Activated CD4-positive, alpha-beta T cell treated with anti-CD3 and anti-CD28 coated beads for 36 hours (primary cell): ENCODE measurements at places on chromosomes 11 and 22. TPM values are rescaled to one million over a fixed set of nuclear protein-coding genes. Genes with fewer than 3 reads are reported as not detected.
A peak's percentile ranks its signal among the peaks of the same experiment; 100 is the strongest.

DNA sequence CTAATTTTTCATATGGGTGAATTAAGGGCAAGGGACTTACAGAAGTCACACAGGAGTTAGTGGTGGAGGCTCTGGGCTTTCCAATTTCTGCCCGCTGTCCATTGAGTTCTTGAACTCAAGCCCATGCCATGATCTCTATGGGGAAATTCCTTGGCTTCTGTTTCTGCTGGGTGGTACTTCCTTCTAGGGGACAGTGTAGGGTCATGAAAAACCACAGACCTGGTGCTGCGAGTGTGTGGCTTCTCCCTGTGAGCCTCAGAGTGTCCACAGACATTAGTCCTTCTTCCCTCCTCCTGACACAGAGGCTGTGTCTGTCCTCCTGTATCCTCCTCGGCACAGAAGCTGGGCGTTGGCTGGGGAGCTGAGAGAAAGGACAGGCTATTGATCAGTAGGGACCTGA, 6.3 kb upstream of the SEZ6L start:
- no peaks in the 10 kb centered on the region for H3K36me3 ChIP-seq
- H3K4me3 ChIP-seq: no peak overlapping the region
- DNase-seq: no peak
- H3K27ac ChIP-seq: no peak overlapping the region

MUC5AC gene
- total RNA-seq: not detected

DNA sequence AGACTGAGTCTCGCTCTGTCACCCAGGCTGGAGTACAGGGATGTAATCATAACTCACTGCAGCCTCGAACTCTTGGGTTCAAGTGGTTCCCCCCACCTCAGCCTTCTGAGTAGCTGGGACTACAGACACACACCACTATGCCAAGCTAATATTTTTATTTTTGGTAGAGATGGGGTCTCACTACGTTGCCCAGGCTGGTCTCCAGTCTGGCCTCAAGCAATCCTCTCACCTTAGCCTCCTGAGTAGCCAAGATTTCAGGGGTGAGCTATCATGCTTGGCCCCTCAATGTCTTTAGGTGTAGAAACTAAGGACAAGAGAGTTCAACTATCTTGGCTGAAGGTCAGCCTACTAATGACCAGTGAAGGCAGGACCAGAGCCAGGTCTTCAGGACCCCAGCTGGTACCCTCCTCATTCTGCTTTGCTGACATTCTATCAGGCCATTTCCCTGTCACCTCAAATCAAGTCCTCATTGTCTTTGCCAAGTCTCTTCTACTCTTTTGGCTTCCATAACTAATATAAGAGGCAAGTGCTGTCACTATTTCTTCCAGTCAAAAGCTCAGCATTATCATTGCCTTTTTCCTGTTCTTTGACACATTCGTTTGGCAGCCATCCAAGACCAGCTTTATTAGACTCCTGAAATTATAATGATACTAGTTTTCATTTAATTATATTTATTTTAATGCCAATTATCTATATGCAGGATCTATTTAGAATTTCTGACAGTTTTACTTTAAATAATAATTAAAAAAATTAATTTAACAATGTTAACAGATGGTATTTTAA, 264.2 kb upstream of the PITPNB start:
- no peaks in the 10 kb centered on the region for H3K36me3 ChIP-seq
- no peak overlapping the region for H3K4me3 ChIP-seq
- no peak overlapping the region for H3K27ac ChIP-seq

DNA sequence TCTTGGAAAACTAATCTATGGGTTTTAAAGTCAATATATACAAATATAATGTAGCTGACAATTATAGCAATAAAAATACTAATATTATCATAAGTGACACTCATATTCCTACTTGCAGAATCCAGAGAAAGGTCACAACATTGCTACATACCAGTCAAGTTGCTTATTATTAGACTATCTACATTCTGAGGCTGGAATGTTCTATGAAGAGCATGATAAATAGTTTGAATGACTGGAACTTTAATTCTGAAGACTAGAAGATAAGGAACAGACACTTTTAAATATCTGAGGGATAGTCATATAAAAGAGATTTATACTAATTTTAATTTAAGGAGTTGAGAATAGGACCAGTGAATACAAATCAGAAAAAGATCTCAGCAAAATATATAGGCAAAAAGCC, 146.0 kb downstream of the GUCY1A2 start:
- H3K36me3 ChIP-seq: no peaks in the 10 kb centered on the region
- H3K4me3 ChIP-seq: no peak overlapping the region

DNA sequence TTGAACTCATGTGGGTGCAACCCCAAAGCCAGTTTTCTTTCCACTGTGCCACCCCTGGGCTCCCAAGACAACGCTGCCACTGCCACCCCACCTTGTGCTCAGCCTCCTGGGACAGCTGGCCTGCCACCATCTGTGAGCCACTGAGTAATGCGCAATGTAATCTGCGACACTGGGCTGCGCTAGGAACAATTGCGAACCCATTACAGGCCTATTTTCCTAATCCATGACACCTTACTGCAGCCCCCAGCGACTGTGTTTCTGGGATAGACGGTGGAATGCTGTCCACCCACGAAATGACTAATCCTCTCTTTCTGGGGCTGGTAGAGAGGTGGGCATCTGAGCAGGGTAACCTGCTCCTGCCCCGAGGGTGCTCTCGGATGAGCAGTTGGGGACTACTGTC, 22.2 kb downstream of the FLRT1 start:
- peaks cover 5% of the 10 kb centered on the region for H3K4me1 ChIP-seq
- peaks cover 13% of the 10 kb centered on the region for H3K27me3 ChIP-seq
- no peak overlapping the region for H3K27ac ChIP-seq
- H3K4me3 ChIP-seq: no peak overlapping the region
- DNase-seq: no peak

FGF19 gene
- not detected for total RNA-seq

- no peaks in the 10 kb centered on the region for H3K4me1 ChIP-seq
- no peak for DNase-seq
- H3K4me3 ChIP-seq: no peak overlapping the region
- H3K27ac ChIP-seq: no peak overlapping the region
- H3K36me3 ChIP-seq: no peaks in the 10 kb centered on the region
- peaks cover 8% of the 10 kb centered on the region for H3K27me3 ChIP-seq
Observed at GRCh38 chr11:96543177-96543576, 153.4 kb downstream of the JRKL start.

GRCh38 chr11:3627291-3627690, 14.5 kb downstream of the ART5 start:
- no peak overlapping the region for H3K27ac ChIP-seq
- H3K4me3 ChIP-seq: no peak overlapping the region
- H3K27me3 ChIP-seq: no peaks in the 10 kb centered on the region

- no peak for DNase-seq
- H3K4me1 ChIP-seq: peaks cover 14% of the 10 kb centered on the region
- H3K27me3 ChIP-seq: peaks cover 2% of the 10 kb centered on the region
- no peak overlapping the region for H3K27ac ChIP-seq
- no peaks in the 10 kb centered on the region for H3K36me3 ChIP-seq
Observed at GRCh38 chr22:30114361-30114760, 34.1 kb downstream of the HORMAD2 start.

SLC25A18 gene
- total RNA-seq: not detected

DNA sequence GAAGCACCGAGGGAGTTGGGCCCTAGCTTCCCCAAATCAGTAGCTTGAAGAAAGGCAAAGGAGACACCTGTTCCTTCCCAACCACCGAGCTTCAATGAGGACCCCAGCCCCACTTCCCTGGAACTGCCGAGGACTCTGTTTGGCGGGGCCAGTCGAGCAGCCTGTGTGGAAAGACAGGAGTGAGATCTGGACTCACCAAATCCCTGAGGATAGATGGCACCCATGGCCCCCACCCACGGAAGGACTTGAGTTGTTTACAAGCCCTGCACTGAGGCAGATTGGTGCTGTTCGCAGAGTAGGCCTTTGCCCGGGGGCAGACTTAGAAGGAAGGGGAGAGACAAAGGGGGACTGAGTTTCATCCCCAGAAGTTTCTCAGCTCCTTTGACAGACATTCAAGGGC, 64.6 kb downstream of the FEZ1 start:
- H3K27me3 ChIP-seq: peaks cover 11% of the 10 kb centered on the region
- H3K36me3 ChIP-seq: no peaks in the 10 kb centered on the region
- H3K4me1 ChIP-seq: no peaks in the 10 kb centered on the region
- no peak overlapping the region for H3K4me3 ChIP-seq
- H3K27ac ChIP-seq: no peak overlapping the region
- DNase-seq: no peak

- H3K4me3 ChIP-seq: no peak overlapping the region
- H3K36me3 ChIP-seq: peaks cover 21% of the 10 kb centered on the region
- no peak for DNase-seq
- H3K27me3 ChIP-seq: no peaks in the 10 kb centered on the region
Observed at GRCh38 chr22:40409613-40410113, 39.3 kb downstream of the SGSM3 start.

CEND1 gene
- 0.50 TPM for total RNA-seq

DNA sequence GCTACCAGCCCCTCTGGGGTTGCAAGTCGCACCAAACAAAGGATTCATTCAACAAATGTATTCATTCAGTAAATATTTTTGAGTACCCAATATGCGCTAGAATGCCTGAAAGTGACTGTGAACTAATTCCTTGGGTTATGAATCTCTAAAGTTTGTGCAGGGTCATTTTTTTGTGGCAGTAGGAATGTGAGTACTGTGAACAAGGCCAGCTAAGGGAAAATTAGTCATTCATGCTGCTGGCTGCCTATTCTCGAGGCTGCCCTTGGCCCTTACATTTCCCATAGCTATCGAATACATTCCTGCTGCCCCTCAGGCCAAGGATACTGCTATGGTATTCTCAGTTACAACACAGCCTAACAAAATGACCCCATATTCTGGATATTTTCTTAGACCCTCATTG, 141.6 kb downstream of the TRPC6 start:
- H3K4me3 ChIP-seq: no peak overlapping the region
- no peaks in the 10 kb centered on the region for H3K36me3 ChIP-seq
- DNase-seq: no peak

DNA sequence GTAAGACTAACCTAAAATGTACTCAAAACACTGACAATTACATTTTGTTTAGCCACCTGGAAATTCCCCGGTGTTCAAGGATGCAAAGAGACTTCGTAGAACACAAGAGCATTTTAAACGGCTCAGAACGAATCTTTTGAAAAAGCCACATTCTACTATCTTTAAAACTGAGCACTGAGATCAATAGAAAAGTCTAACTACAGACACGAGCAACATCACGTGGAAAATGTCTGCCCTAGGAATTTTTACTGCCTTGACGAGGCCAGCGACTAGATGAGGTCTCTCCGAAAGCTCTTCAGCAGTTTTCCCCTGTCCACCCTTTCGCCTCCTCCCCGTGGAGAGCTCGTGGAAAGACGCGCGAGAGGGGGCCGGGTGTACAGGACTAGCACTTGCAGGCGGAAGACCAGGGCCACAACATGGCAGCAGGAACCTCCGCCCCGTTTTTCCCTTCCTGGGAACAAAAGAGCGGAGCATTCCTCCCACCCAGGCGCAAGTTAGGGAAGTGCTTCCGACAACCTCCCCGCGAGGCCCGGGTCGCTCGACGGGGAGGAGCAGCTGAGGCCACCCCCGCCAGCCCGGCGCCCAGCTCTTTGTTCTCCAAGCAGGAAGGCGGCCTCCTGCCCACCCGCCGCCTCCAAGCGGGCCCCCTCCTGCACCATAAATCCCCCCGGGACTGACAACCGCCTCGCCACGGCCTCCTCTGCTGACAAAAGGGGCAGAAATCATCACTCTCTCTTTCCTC, 1.1 kb downstream of the EIF4G2 start:
- peaks cover 59% of the 10 kb centered on the region for H3K36me3 ChIP-seq
- H3K27me3 ChIP-seq: no peaks in the 10 kb centered on the region
- H3K4me3 ChIP-seq: peak overlapping the region; percentile 93
- peaks cover 50% of the 10 kb centered on the region for H3K4me1 ChIP-seq

DNA sequence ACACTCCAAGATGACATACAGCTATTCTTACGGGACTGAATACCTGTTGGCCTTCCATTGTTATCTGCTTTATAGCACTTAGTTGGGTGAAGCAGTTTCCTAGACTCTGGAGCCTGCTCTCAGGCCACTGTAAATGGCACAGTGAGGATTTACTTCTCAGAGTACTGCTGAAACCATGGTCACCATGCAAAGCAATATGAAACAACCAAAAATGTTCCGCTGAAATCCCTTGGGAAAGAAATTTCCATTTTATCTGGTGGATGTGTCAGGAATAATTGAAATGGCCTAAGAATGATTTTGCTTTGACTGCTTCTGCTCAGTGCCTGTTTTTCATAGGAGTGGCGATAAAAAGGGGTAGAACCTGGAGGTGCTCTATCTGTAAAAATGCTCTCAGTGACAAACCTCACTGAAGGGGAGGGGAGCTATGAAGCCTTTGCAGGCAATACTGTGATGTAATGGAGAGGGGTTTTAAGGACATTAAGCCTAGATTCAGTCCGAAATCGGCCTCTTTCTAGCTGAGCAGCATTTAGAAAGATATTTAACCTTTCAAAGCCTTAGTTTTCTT, 651.6 kb upstream of the ANO5 start:
- H3K27ac ChIP-seq: no peak overlapping the region
- H3K36me3 ChIP-seq: no peaks in the 10 kb centered on the region
- DNase-seq: no peak
- H3K27me3 ChIP-seq: no peaks in the 10 kb centered on the region

GRCh38 chr11:66124564-66124963, 54.5 kb downstream of the PACS1 start:
- H3K27me3 ChIP-seq: no peaks in the 10 kb centered on the region
- H3K4me3 ChIP-seq: no peak overlapping the region
- H3K27ac ChIP-seq: peak overlapping the region; percentile 83
- peaks cover 78% of the 10 kb centered on the region for H3K4me1 ChIP-seq

- no peaks in the 10 kb centered on the region for H3K4me1 ChIP-seq
- no peaks in the 10 kb centered on the region for H3K36me3 ChIP-seq
- H3K27me3 ChIP-seq: no peaks in the 10 kb centered on the region
- DNase-seq: no peak
Observed at GRCh38 chr11:117649296-117650055, 147.5 kb downstream of the DSCAML1 start.

GRCh38 chr11:8318536-8318935, 54.9 kb upstream of the LMO1 start:
- no peaks in the 10 kb centered on the region for H3K36me3 ChIP-seq
- no peaks in the 10 kb centered on the region for H3K4me1 ChIP-seq
- no peak overlapping the region for H3K4me3 ChIP-seq
- H3K27ac ChIP-seq: no peak overlapping the region

ABCG4 gene
- total RNA-seq: not detected

DNA sequence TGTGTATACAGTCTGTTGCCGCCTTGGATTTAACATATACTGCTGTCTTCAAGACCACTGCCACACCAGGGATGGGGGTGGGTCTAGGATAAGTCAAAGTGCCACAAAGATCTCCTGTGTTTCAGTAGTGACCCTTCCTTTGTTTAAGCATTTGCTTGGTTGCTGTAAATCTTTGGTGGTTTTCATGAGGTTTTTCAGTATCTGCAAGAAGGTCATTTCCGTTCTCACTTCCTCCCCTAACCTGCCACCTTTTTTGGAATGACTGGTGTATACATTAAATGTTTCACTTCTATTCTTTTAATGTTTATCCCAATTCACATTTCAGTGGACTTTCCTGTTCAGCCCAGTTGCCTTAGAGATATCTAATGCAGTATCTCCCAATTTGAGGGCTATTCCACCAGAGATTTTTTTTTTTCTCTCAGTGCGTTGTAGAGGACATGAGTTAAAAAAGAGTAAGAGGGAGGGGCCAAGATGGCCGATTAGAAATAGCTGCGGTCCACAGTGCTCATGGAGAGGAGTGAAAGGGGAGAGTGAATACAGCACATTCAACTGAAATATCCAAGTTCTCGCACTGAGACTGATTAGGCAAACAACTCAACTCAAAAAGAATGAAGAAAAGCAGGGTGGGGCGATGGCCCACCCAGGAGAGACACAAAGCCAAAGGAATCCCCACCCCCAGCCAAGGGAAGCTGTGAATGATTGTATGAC, 43.2 kb downstream of the USP47 start:
- H3K27me3 ChIP-seq: no peaks in the 10 kb centered on the region
- H3K27ac ChIP-seq: peak overlapping the region; percentile 49
- no peak for DNase-seq
- no peak overlapping the region for H3K4me3 ChIP-seq

VPREB1 gene
- total RNA-seq: not detected

SEZ6L gene
- not detected for total RNA-seq

MS4A7 gene
- not detected for total RNA-seq
